SK-N-DZ (cell line): ENCODE measurements at places on chromosomes 2 and 18.

GRCh38 chr2:6977113-6977741 lies 60.0 kb downstream of the RNF144A start:
- no peak for DNase-seq

- DNase-seq: no peak
Observed at GRCh38 chr18:74766251-74766650, 168.6 kb downstream of the ZNF407 start.

DNA sequence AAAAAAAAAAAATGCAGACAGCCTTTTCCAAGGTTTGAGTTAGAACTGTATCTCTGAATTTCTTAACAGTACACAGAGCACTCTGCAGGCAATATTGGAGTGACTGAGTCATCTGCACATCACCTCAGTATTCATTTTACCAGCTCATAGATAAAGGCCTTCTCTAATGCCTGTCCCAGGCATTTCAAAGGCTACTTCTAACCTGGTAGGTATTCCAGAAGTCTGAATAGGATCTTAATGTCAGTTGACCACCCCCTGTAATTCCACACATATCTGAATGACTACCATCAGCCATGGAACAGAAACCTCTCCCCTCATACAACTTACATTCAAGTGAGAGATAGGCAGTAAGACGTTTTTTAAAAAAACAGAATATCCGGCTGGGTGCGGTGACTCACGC lies 9.0 kb downstream of the METTL21A start:
- DNase-seq: no peak

GRCh38 chr2:227482638-227483340 lies 10.8 kb downstream of the AGFG1 start:
- DNase-seq: no peak

DNA sequence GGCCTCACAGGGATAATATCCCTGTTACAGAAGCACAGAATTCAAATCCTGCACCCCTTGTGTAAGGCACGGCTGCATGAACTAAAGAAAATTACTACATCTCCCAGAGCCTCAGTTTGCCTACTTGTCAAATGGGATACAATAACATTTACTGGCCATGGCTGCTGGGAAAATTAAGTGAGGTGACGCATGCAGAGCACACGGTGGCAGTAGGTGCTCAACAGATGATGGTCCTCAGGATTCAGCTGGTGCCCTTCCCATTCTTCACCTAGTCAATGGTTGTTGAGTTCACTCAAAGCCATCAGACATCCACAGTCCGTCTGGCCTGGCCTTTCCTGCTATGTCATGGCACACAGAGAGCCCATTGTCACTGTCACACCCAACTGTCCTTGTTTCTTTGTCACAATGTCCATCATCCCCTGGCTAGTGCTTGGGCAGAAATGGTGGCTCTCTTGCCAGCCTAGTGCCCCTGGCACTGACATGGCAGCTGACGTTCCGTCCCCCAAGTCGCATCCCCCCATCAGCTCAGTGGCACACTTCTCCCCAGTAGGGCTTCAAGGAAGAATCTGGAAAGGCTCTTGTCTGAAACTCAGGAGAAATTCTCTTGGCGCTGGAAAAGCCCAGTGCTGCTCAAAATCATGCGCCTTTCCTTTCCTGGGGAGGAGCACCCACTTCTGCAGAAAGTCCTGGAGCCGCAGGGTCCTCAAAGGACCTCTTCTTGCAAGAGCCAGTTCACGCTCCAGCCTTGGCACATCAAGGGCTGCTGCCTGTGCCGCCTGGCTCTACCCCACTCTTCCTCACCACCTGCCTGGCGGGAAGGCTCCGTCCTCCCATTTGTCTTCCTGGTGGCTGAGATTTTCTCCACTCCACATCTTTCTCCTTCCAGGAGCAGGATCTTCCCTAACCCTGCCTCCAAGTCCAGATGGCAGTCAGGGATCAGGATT lies 55.9 kb upstream of the SLC66A3 start:
- no peak for DNase-seq

DNA sequence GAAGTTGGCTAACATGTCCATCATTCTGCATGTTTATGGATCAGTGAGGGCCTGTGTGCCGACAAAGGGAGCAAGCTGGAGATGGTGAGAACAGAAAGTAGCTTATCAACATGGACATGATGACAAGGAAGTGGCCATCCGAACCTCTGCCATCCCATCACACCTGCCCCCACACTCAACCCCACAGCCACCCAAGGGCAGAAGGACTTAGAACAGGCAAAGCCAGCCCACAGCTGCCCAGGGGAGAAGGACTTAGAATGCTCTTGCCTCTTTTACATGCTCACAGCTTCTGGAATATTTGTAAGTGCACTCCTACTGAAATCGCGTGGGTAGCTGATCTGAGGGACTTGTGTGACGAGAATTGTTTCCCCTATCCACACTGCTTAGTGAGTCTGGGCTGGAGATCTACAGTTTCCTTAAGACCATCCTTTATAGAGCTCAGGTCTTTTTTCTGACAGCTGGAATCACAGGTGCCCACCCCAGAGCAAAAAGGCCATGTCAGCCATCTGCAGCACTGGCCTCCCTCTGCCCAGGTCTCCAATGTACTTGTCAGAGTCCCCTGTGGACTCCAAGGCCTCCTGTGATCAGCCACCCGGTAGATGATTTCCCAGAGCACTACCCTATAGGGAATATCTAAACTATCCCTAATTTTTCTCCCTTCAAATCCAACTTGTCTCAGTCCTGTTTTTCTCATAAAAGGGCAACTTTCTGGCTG lies 154.1 kb downstream of the SMAD7 start:
- DNase-seq: no peak

DNA sequence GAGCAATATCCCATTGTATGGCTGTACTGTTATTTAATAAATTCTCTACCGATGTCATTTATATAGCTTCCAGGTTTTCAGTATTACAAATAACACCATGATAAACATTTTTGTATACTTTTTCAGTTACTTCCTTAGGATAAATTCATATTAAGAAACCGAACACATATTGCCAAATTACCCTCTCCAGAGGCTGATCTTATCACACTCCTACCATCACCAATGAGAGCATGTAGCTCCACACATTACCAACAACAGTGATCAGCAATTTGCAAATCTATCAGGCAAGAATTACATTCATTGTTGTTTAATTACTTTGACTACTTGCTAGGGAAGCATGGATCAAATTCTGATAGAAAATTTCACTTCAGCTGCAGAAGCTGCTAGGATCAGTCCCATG lies 5.8 kb upstream of the NDUFV2 start:
- DNase-seq: no peak

GRCh38 chr2:108215794-108216211 lies 24.0 kb upstream of the SULT1C3 start:
- no peak for DNase-seq

DNA sequence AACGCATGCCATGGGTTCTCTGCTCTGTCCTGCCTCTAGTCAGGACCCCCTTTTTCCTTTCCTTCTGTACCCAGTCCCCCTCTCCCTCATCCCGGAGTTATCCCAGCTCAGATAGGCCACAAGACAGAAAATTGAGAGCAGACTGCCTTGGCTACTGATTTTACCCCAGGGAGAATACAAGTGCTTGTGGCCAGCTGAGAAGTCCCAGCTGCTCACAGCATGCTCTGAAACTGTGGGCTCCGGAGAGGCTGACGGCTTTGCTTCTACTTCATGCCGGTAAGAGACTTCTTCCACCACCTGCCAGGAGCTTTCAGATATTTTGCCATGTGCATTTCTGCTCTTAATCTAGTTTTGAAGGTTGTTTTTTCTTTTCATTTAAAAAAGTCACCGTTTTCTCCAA lies 20.0 kb upstream of the SIX2 start:
- DNase-seq: no peak

- peak; percentile 72 for DNase-seq
Observed at GRCh38 chr2:237154082-237154638, 68.5 kb downstream of the COPS8 start.

GRCh38 chr18:9869715-9870430 lies 15.9 kb upstream of the TXNDC2 start:
- peak; percentile 84 for DNase-seq

DNA sequence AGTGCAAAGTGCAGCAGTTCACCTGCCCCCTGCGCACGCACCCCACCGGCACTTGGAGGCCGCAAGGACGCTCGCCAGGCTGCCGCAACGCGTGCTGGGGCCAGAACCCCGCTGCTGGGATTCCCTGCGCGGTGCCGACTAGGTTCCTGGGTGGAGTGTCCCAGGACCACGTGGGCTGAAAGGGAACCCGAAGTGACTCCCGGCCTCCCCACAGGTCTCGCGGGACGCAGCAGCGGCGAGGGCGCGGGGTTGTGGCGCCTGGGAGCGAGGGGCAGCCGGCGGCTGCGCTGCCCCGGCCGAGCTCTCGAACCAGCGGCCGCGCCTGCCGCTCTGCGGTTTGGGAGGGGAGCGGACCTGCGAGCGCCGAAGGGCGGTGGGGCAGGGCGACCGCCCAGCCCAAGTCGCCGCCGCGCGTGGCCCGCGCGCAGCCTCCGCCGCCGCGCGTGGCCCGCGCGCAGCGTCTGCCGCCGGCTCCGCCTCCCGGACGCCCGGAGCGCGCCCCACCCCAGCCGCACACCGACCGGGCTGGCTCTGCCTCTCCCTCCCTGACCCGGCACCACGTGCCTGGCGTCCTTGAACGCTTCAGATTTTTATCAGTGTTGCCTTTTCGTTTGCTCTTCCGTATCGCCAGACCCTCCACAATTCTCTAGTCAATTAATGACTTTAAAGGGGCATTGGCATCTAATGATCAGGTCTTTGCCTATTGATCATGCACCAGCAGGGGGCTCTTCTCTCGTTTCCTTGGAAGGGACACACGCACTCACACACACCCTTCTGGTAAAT lies at the start of gene FTCDNL1:
Gene FTCDNL1 (minus strand): TSS at position 475 of the 783 bp plus-strand sequence. CDS start 2,230 bp downstream, outside the sequence.
- DNase-seq: peak; percentile 70

GRCh38 chr2:84779781-84780180 lies 101.1 kb downstream of the TRABD2A start:
- DNase-seq: no peak

DNA sequence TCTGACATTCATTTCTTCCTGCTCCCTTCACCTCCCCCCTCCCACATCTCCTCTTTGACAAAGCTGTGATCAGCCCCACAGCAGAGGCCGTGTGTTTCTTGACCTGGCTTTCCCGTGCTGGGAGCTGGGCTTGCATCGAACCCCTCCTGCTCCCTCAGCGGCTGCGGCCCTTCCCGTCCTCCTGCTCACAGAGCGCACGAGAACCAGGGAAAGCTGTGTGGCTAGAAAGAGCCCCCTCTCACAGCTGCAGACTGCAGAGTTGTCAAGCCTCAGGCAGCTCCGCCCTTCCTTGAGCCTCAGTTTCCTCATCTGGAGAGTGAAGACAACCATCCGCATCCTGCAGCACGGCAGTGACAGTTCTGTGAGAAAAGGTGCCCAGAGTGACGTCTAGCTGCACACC lies 65.7 kb upstream of the GLI2 start:
- no peak for DNase-seq

GRCh38 chr18:37572736-37573135 lies 7.1 kb upstream of the CELF4 start:
- no peak for DNase-seq
